PC-3 (cell line): ENCODE measurements at places on chromosomes 2 and 18. TPM values are rescaled to one million over a fixed set of nuclear protein-coding genes. Genes with fewer than 3 reads are reported as not detected.
A peak's percentile ranks its signal among the peaks of the same experiment; 100 is the strongest.

Gene ZC3H6
- 1.3 TPM in 2 replicates for total RNA-seq

Gene EVA1A
- 48.9 and 70.8 TPM in 2 replicates for total RNA-seq

Gene CYTIP
- 0.26 TPM in 1 of 2 replicates, not detected in the other for total RNA-seq

DNA sequence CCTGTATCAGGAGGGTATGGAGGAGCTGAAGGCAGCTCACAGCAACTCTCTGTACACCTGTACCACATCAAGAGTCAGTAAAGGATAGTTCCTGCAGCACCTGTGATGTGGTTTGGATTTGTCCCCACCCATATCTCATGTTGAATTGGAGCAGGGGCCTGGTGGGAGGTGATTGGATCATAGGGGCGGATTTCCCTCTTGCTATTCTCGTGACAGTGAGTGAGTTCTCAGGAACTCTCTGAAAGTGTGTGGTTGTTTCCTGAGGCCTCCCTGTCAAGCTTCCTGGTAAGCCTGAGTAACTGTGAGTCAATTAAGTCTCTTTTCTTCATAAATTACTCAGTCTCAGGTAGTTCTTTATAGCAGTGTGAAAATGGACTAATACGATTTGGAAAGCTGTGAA is 28.9 kb downstream of the OSBPL1A start:
- H3K4me3 ChIP-seq = no peak overlapping the region
- DNase-seq = peak; percentile 28
- H3K36me3 ChIP-seq = no peaks in the 10 kb centered on the region
- peaks cover 10% of the 10 kb centered on the region for H3K4me1 ChIP-seq
- no peak overlapping the region for H3K27ac ChIP-seq
- no peaks in the 10 kb centered on the region for H3K27me3 ChIP-seq
